Right ventricle myocardium superior (tissue), 1 donor: ENCODE measurements at places on chromosomes 6 and 20.

- DNase-seq, result no peak
Observed at GRCh38 chr6:147201885-147202515, 2.2 kb upstream of the STXBP5 start.

- DNase-seq, result no peak
Observed at GRCh38 chr20:11581271-11581670, 336.4 kb upstream of the BTBD3 start.

GRCh38 chr6:24547243-24547642 lies 52.5 kb downstream of the ALDH5A1 start:
- no peak for DNase-seq

GRCh38 chr6:16564436-16564835 lies 196.8 kb downstream of the ATXN1 start:
- DNase-seq, result no peak

DNA sequence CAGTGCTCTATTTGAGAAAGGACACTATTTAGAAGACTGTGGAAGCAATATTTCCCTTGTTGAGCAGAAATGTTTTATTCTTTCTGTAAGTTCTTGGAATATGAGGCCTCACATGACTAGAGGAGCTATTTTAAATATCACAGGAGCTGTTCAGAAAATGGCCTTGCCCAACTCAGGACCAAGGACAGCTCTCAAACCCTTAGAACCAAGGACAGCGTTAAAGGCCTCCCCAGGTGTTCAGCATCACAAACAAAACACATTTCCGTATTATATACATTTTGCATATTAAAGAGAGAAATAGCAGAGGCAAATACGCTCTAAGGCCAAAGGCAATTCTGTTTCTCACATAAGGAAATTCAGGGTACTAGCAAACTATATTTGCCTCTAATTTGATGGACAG lies 631.4 kb downstream of the CDH26 start:
- DNase-seq, result no peak

DNA sequence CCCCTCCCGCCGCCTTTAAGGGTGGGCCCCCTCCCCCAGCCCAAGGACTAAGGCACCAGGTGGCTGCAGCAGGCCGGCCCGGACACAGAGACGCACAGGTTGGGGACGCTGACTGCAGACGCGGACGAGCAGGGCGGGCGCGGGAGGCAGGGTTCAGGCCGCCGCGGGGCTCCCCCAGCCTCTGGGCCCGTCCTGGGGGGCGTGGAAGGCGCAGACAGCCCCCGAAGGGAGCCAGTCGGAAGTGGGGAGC lies 9.3 kb downstream of the DUSP15 start:
- DNase-seq, result no peak

DNA sequence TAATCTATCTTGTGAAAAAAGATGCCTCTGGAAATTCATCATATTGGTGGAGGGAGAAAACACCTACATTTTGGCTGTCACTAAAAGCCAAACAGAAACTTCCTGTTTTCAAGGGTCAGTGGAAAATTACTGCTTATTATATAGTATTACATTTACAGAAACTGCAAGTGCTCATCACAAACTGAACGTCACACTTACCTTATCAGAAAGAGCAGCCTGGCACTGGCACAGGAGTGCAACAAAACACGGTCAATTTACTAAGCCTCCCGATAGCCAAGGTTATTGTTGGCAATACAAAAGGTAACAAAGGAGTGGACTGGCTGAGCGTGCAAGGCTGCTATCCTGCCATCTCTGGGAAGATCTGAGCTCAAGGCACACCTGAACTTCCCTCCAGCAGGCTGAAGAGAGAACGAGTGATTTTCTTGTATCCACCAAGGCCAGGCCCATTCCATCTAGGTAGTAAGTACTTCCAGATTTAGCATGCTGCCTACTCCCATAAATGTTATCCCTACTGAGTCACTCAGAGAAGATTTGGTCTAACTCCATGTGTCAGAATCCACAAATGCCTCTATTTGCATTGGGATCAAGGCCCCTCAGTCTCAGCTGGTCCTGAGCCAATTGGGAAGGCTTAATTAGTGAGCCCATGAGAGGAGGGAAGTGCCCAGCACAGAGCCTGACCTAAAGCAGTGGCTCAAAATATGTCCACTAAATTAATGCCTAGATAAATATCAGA lies 399.8 kb downstream of the BTBD9 start:
- DNase-seq, result no peak

DNA sequence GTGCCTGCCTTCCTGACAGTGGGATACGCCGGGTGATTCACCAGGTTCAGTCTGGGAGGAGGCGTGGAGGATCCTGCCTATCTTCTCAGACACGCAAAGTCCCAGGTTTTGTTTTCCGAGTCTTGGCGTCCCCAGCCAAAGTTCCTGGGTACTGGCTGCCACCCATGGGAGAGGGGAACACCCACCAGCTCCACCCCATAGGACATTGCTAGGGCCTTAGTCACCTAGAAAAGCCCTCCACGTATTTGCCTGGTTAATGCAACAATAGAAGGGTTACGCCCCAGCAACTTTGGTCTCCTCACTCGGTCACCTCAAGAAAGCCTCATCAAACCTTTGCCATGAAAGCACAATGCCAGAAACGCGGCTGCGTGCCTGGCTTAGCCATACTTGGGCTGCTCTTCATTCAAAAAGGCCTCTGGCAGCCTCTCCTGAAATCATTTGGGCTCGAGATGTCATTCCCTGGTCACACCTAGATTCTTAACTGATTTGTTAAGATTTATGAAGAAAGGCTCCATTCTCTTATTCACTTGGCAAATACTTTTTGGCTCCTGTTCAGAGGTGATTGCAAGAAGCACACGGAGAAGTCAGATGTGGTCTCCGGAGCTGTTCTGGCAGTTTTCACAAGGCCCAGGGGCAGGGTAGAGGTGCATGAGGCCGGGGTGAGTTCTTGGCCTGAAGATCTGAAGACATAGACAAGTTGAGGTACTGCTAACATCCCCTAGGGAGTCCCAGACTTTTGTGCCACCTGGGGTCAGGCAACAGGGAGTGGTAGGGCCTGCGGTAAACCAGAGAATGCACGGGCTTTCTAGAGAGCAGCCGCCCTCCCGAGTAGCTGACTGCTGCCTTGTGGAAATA lies 35.5 kb upstream of the ZNF133 start:
- DNase-seq, result no peak

DNA sequence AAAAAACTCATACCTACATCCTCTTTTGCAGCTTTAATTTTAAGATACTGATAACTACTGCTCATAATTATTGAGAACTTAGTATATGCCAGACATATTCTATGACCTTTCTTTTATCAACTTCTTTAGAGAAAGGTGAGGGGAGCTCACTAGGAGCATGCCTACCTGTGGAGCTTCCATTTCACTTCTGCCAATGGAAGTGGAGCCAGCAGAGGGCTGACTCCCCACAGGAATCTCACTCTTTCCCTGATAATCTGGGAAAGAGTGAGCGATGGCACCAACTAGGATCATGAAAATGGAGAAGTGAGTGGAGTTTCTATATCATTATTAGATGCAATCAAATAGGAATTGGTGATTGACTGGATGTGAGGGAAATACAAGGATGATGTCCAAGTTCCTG lies 484.9 kb downstream of the LMBRD1 start:
- no peak for DNase-seq

DNA sequence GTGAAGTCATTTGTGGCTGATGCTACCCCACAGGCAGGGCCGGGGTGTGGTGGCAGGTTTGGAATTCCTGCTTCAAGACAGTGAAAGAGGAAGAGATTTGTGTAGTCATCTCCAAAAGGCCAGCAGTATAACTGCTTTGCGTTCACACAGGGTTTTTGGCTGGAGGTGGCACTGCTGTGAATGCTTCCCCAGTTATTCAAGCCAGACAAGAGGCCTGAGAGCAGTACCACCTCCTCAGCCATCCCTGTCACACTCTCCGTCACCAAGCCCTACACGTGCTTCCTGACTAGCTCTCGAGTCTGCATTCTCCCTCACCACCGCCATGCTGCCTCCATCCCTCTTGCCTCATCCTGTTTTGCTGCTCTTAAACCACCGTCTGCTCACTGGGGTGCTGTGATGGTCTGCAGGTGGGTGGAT lies 23.9 kb downstream of the ARMC2 start:
- DNase-seq, result no peak

DNA sequence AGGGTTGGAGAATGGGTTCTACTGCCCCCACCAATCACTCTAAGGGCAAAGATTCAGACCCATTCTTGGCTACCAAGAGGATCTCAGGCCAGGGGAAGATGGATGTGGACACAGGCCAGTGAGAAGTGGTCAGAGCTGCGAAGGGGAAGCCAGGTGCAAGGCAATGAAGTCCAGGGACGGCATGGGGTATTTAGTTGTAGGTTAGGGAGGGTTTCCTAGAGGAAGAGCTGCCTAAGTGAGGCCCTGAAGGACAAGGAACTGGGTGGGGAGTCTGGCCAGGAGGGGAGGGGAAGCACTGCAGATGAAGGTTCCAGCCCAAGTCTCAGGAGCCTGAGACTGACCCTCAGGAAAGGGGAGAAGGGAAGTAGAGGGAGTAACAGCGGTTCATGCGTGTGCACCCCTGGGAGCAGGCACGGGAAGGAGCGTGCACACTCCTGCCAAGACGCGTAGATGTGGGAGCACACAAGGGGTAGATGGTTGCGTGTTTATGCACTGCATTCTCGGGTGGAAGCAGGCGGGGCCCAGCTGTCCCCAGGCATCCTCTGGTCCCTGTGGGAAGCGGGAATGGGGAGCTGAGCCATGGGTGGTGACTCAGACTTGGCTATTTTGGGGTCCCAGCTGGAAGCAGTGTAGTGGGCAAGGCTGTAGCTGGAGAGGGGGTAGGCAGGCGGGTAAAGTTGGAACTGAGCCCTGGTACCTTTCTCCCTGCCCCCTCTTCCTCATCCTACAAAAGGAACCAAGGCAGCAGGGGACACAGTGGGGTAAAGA lies 3.3 kb downstream of the ACTL10 start:
- no peak for DNase-seq

- DNase-seq, result no peak
Observed at GRCh38 chr6:89866024-89866678, 28.1 kb upstream of the GJA10 start.

DNA sequence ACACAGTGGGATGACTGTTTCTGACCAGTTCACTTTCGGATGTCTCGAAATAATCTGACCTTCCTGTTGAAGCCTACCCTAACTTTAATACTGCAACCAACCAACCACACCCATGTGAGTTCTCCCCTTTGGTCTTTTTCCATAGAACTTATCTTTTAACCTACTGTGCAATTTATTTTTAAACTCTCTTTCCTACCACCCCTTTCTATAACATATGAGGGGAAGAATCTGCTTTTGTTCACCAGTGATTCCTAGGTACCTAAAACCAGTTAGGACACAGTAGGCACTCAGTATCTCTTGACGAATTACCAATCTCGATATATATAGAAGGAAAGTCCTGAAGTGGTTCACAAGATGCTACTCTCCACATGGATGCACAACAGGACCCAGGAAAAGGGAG lies 7.0 kb downstream of the COX7A2 start:
- no peak for DNase-seq

- no peak for DNase-seq
Observed at GRCh38 chr6:44105993-44106740, 21.1 kb downstream of the MRPL14 start.

DNA sequence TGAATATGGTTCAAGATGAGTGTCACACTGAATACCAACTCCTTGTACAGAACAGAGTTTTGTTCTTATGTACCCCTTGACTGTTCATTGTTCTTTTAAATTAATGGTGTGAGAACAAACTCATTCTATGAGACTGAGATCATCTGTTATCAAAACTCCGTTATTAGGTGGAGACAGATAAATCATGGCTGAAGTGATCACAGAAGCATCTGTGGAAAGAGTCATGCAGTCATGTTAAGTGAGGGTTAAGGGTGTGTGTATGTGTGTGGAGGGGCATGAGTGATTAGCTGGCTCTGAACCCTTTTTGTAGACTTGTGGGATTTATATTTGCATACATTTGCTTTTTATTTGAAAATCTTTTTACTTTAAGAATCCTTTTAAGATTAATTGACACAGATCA lies 24.7 kb downstream of the ADGRG6 start:
- no peak for DNase-seq

DNA sequence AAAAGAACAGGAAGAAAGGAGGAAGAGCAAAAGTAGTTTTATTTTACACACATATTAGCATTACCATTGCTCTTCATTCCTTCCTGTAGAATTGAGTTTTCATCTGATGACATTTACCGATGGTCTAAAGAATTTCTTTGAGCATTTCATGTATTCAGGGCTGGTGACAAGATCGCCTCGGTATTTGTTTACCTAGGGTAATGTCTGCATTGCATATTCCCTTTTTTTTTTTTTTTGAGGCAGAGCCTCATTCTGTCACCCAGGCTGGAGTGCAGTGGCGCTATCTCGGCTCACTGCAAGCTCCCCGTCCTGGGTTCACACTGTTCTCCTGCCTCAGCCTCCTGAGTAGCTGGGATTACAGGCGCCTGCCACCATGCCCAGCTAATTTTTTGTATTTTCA lies 19.3 kb downstream of the RAB22A start:
- no peak for DNase-seq

- no peak for DNase-seq
Observed at GRCh38 chr6:75893776-75894152, 144.7 kb downstream of the MYO6 start.

- DNase-seq, result no peak
Observed at GRCh38 chr6:73680289-73680918, 15.6 kb upstream of the CD109 start.

- DNase-seq, result no peak
Observed at GRCh38 chr6:125480571-125480970, 178.8 kb upstream of the HDDC2 start.

GRCh38 chr6:164086076-164086887 lies 671.8 kb downstream of the QKI start:
- DNase-seq, result no peak

- no peak for DNase-seq
Observed at GRCh38 chr6:3991941-3992340, 87.0 kb downstream of the FAM217A start.
